Testis (tissue), 5 donors: ENCODE measurements at places on chromosomes 5 and 9.

GRCh38 chr9:74379718-74380117 lies 117.4 kb upstream of the RORB start:
- peak; percentile 63 for DNase-seq

DNA sequence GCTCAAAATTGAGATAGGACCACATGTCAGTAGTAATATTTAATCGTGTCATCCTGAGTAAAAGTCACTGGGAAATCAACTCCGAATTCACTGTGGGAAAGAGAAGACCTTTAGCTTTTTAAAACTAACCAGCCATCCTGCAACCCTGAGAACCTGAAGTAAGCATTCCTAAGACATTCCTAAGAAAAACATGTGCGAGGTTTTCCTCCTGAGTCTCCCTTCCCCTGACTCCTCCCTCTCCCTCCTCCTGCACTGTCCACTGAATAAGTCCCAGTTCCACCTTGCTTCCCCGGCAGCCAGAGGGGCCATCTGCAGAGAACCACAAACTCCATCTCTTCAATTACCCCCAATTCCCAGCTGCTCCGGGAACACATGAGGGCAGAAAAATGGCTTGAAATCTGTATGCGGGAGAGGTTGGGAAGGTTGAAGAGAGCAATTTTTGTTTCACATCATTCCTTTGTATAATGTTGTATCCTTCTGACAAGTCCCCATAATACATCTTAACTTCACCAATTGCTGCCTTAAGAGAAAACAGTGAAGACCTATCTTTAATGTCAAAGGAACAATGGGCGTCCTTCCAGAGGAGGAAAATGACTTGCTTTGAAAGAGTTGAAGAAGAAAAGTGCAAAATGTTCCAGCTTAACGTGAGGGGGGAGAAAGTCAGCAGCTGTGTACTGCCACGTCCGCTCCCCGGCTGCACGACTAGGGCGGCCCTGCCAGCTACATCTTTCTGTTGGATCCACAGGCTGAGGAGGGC lies 186.3 kb downstream of the ZNF462 start:
- peak; percentile 54 for DNase-seq

DNA sequence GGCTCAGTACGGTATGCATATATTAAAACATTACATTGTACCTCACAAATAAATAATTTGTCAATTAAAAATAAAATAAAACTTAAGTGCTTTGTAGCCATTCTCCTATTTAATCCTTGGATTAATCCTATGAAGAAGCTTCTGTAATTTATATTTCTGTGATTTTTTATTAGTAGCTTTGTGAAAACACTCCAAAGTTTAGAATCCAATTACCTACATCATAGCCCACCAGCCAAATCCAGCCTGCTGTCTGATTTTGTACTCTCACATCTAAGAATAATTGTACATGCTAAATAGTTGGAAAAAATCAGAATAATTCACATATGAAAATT lies 10.4 kb downstream of the MED7 start:
- no peak for DNase-seq

GRCh38 chr5:173477345-173478040 lies 139.0 kb downstream of the BOD1 start:
- no peak for DNase-seq

GRCh38 chr5:112186401-112186990 lies 232.6 kb downstream of the EPB41L4A start:
- peak; percentile 35 for DNase-seq

- DNase-seq = no peak
Measured at GRCh38 chr5:77379558-77380061, 112.5 kb downstream of the WDR41 start.

DNA sequence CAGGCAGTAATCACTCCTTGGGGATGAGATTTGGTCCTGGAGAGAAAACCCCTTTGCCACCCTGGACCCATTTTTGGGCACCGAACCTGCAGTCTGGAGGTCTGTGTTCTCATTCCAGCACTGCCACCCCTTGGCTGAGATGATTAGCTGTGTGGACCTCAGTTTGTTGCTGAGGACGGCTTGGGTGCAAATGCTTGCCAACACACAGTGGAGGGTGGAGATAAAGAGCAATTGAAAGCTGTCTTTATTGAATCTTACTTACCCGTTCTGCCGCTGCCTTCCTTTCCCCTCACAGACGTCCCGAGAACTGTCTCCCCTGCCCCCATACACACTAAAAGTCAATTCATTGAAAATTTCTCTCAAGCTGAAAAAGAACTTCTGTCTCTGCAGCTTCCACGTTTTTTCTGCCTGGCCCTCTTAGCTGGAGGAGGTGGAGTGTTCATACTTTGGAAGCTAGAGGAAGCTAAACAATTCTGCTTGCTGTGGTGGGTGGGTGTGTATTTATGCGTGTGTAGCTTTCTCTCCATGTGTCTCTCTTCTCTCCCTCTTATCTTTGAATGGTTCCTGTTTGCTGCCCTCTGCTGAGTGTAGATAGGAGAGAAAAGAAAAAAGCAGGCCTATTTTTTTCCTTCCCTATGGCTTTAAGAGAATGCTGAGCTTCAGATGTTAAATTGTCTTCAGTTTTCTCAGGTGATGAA lies 6.6 kb downstream of the GALNT10 start:
- DNase-seq = no peak
